A549 treated with AZD2906 at 1 μM for 4 hours (cell line): ENCODE measurements at places on chromosomes 5 and 9. TPM values are rescaled to one million over a fixed set of nuclear protein-coding genes. Genes with fewer than 3 reads are reported as not detected.

The CYLC2 gene
- total RNA-seq = not detected in 5 replicates

The CRHBP gene
- total RNA-seq = 0.06 to 0.17 TPM (median 0.08 TPM) in 4 of 5 replicates, not detected in the other

The TAF11L5 gene
- not detected in 5 replicates for total RNA-seq

The RAPGEF6 gene
- total RNA-seq = 9.9 to 13.2 TPM (median 11.2 TPM) in 5 replicates

The DNAJA1 gene
- total RNA-seq = 198 to 234 TPM (median 219 TPM) in 5 replicates

The PRR16 gene
- 0.05 to 0.10 TPM in 2 of 5 replicates, not detected in the others for total RNA-seq

The MLANA gene
- not detected in 5 replicates for total RNA-seq

The KLHL9 gene
- total RNA-seq = 15.3 to 20.3 TPM (median 18.6 TPM) in 5 replicates
